ENCODE measurements at places on chromosomes 11 and 22. TPM values are rescaled to one million over a fixed set of nuclear protein-coding genes. Genes with fewer than 3 reads are reported as not detected.
A peak's percentile ranks its signal among the peaks of the same experiment; 100 is the strongest.

DNA sequence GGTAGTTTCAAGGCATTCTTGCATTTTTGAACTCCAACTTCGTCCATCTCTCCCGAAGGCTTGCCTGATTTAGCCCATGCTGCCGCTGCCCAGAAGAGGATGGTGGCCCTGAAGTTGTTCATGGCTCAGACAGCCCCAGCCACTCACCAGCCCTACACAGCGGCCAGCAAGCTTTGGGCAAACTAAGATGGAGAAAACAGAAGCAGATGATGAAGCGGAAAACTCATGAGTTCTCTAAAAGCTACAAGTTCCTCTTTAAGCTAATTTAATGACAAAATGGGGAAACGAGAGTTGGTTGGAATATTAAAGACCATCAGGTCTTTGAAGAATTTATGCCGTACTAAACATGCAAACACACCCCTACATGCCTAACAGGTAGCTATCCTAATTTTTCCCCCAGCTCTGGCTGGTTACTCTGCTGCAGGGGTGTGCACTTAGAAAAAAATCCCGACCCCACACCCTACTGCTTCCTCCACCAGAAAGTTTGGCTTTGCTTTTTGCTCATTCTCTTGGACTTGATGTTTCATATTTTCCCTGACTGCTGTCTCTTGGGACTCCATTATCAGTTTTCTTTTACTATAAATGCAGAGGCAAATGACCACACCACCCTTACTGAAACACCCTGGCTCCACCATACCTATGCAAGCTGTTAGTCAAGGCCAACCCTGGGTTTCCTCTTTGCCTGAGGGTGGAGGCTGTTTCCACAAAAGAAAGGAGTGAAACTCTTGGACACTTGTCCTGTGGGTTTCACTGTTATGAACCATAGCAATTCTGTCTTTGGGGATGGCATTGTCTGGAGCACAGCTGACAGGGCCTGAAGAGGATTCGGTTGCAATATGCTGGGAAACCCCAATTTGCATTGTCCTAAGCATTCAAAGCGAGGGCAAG lies at the start of gene MPEG1:
MPEG1 (minus strand) TSS at position 184 of the 888 bp plus-strand sequence; CDS start at position 122, 62 bp downstream.
- DNase-seq = no peak

The AQP11 gene
- 2.2 TPM for total RNA-seq

DNA sequence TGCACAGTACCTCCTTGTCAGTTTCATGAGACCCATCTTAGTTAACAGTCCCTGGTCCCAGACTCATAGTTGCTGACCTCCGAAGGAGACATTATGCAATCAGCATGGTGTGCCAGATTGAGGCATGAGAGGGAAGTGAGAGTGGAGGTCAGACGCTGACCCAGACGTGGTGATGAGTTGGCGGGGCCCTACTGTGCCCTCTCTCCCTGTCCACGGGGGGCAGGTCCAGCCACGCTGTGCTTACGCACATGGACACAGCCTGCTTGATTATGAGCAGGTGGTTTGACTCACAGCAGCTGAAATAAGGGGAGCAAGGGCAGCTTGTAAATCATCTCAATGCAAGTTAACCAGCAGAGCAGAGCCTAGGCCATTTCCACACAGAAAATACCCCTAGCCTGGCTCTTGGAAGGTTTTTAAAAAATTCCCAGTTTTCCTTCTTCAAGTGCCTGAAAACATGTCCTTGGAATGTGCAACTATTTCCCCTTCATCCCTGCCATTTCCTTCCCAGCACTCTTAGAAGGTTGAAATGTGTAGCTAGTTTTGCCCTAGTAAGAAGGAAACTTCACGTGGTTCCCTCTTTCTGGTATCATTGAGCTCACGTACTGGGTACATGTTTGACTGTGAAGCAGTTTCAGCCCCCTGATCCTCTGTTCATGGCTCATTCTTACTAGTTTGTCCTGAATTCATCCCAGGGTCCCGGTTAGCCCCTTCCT lies 122.6 kb upstream of the SORL1-AS1 start:
- no peak for DNase-seq

The HEPN1 gene
- not detected for total RNA-seq

DNA sequence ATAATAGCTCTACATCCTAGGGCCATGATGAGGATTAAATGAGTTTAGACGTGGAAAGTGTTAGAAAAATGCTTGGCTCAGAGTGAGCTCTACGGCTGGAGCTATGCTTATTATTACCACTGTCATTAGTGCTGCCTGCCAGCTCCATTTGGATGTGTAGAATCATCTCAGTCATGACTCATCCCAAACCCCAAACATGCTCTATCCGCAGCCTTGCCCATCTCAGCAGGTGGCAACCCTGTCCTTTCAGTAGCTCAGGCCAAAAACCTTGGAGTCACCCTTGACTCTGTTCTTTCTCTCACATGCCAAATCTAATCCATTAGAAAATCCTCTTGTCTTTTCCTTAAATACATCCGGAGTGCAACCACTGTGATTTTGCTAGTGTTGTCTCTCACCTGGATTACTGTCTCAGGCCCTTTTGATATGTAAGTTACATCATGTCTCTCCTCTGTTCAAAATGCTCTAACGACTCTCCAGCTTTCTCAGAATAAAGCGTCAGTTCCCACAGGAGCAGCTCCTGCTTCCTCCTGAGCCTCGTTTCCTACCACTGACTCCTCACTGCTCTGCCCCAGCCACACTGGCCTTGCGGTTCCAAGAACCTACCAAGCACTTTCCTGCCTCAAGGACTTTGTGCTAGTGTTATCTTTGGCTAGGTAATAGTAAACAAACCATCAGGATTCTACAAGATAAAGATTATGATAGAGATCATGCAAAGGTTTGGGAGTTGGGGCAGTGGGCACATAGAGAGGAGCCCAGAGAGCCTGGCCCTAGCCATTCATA lies 10.5 kb upstream of the CHRM1 start:
- DNase-seq = peak; percentile 15

DNA sequence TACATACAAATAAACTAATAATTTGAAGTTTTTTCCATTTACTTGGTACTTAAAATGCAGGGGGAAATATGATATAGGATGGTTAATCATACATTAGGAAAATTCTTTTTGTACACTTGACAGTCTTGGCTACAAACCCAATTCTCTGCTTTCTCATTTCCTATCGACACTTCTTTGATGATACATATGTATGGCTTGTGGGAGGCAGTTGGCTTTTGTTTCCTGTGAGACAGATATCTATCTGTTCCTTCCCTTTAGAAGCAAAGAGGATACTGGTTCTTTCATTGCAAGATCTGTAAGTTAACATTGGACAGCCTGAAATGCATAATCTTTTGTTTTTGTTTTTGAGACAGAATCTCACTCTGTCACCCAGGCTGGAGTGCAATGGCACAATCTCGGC lies 47.9 kb upstream of the ADORA2A start:
- peak; percentile 12 for DNase-seq

The HTR3B gene
- not detected for total RNA-seq

GRCh38 chr22:27512283-27512761 lies 289.2 kb downstream of the MN1 start:
- peak; percentile 71 for DNase-seq

The CARD16 gene
- total RNA-seq = not detected

DNA sequence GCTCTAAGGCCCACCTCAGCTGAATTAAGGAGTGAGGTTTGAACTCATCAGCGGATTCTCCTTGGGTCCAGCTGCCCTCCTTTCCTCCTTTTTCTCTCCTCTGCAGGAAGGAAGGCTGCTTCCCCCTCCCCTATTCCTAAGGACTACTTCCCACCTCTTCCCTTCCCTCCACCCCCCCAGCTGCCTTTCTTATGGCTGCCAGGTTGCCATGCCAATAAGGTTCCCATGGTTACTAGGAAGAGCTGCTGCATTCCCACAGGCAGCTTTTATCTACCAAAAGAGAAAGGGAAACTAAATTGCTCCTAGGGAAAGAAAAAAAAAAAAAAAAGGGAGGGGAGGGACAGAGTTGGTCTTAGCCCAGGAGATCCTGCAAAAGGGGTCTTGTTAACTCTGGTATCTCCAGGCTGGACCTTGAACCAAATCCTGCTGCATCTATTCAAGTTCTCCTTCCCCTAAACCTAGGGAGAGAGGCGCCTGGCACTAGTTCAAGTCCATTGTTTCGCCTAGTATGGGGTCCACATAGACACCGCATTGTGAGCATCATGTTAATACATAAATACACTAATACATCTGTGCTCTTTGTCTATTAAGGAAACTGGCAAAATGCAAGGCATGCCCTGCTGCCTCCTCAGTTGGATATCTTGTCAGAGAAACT lies 21.2 kb upstream of the FEZ1 start:
- no peak for DNase-seq

- DNase-seq = peak; percentile 96
Measured at GRCh38 chr11:102467080-102467708, 14.6 kb upstream of the TMEM123 start.

- DNase-seq = no peak
Measured at GRCh38 chr11:63022441-63022840, 6.8 kb upstream of the SLC22A8 start.

- DNase-seq = no peak
Measured at GRCh38 chr22:17916226-17916889, 108.0 kb downstream of the MICAL3 start.

DNA sequence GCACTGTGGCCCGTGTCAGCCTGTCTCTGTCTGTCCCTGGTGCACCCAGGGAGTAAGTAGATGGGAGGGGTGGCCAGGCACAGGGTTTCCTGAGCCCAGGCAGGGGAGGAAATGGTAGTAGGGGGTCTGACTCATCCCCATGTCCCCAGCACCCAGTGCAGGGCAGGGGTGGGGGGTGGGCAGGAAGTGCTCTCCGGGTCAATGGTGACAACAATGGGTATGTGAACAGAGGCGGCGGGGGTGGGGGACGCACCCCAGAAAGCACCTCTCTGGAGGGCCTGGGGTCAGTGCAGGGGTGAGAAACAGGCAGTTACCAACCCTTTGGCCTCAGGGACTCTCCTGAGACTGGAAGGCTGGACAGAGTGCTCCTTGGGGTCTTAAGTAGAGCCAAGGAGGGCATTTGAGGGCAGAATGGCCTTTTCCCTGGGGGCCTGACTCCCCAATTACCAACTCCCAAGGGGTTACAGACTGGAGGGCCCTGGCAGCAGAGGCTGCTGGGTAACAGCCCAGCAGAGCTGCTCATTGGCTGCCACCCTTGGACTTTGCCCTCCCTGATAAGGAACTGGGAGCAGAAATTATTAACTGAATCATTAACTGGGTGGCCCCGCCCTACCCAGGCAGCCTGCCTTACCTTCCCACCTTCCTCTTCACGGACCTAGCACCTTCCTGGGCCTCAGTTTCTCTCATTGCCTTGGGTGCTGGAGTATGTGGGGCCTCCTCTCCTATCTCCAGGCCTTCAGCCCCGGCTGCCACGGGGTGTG lies 4.2 kb downstream of the MYRF start:
- DNase-seq = peak; percentile 65

The OR10G8 gene
- total RNA-seq = not detected

Data from PC-3 (cell line).